ENCODE measurements at places on chromosomes 16 and 17.

GRCh38 chr16:29975134-29975538, 1.5 kb downstream of the TAOK2 start:
- no peak for DNase-seq

DNA sequence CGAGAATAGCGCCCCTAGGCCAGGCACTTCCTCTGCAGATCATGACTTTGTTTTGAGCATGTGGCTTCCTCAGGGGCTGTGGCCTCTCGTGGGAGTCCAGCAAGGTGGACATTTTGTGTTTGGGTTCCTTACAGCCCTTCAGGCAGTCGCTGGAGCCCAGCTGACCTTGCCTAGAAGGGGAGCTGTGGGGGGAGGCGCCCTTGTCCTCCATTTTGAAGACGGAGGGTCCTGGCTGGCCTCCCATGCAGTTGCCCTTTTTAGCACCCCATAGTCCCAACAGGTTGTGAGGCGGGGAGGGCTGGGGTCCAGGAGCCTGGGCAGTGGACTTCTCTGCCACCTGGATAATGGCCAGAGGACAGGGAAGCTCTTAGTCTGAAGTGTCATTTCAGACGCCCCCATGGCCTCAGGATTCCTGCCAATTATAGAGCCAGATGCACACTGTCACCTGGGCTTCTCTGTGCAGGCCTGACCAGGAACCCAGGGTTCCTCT, 1.4 kb downstream of the SOST start:
- no peak for DNase-seq

DNA sequence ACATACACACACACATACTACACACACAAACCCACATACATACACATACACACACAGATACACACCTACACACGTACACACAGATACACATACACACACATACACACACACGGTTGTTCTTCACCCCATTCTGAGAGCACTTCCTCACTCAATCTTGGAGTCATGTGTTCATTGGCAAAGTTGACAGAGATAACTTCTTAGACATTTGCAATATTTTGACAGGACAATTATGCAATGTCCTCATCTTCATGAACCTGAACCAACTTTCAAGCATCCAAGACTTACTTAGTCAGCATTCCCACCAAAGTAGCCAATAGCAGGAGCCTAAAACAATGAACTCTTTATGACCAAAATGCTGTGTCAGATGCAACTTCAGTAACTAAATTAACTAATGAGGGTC, 77.1 kb upstream of the DNAH17 start:
- DNase-seq: no peak

DNA sequence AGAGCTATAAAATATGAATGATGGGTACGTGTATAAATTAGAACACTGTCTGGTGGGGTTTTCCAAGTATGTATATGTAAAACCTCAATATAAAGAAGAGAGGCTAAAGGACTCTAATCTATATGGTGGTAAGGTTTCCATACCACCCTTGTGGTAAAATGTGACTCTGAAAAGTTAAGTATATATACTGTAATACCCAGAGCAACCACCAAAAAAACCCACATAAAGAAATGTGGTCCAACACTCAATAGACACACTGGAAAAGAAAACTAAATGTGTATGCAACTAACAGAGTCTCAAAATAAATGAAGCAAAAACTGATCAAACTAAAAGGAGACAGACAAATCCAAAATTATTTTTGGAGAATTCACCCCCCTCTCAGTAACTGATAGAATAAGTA, 72.2 kb downstream of the XPO6 start:
- no peak for DNase-seq

DNA sequence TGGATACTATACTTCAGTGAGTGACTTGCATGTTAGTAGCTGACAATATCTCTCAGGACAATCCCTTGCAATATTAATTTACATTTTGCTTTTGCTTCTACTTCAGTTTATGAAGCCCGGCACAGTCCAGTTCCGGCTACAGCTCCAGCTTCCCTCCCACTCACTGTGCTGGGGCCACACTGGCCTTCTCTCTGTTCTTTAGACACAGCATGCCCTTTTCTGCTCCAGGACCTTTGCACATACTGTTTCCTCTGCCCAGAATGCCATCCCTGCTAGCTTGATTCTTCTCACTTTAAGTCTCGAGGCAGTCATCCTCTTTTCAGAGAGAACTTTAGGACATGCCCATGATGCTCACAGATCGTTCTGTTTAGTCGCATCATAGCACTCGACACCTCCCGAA, 25.5 kb upstream of the LRRC75A start:
- no peak for DNase-seq

- no peak for DNase-seq
These were observed 143.8 kb downstream of the CPPED1 start for GRCh38 chr16:12659871-12660270.

DNA sequence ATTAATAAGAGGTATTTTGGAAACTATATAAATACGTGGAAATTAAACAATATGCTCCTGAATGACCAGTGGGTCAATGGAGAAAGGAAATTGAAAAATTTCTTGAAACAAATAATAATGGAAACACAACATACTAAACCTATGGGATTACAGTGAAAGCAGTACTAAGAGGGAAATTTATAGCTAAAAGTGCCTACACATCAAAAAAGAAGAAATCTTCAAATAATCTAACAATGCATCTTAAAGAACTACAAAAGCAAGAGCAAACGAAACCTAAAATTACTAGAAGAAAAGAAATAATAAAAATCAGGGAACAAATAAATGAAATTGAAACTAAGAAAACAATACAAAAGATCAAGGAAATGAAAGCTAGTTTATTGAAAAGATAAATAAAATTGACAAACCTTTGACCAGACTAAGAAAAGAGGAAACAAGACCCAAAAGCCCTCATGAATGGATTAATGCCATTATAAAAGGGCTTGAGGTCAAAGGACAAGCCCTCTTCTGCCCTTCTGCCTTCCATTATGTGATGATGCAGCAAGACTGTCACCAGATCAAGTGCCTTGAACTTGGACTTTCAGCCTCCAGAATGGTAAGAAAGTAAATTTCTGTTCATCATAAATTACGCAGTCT, 43.9 kb upstream of the ALDH3A1 start:
- DNase-seq: no peak

- no peak for DNase-seq
These were observed 39.0 kb downstream of the AKAP1 start for GRCh38 chr17:57124053-57124452.

- DNase-seq: no peak
These were observed 187.9 kb downstream of the CNTNAP4 start for GRCh38 chr16:76464955-76465620.

GRCh38 chr17:55314061-55314783, 49.5 kb downstream of the HLF start:
- DNase-seq: no peak

DNA sequence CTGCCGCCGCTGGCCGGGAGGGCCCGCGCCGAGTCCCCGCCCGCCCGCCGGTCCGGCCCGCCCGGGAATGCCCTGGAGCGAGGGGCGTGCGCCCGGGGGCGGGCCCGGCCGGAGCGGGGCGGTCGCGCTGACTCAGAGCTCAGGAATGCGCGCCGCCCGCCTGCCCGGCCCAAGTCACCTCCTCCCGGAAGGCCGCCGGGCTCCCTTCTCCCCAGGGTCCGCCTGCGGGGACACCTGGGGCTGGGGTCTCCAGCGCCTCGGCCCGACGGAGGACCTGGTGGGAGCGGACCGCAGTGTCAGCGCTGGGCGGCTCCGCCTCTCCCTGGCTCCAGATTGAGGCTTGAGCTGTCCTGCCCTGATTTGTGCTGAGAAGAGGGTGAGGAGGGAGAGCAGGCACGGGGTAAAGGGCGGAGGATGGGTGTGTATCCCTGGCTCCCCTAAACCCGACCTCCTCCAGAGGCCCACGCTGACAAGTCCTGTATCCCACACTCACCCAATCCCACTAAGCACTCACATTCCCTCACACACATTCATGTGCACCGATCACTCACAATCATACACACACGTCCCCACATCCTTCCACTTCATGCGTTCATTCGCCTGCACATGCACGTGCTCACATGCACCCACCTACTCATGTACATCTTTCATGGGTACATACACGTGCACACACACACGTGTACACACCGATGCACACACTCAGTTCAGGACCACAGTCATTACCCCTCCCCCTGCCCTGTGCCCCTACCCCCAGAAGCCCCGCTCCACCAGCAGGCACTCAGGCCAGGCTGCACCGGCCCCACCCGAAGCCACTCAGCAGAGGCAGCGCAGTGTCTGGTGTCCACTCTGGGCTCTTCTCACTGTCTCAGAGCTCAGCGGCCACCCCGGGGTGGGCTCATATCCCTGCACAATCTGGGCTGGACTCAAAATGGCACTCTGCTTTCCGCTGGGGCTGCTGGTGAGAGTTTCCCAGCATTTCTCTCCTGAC, at the start of gene RHBDF1:
RHBDF1 (minus strand) TSS at position 71 of the 988 bp plus-strand sequence. CDS start 7,616 bp downstream, outside the sequence.
- no peak for DNase-seq
